ENCODE measurements at places on chromosomes 12 and 14.
A peak's percentile ranks its signal among the peaks of the same experiment; 100 is the strongest.

DNA sequence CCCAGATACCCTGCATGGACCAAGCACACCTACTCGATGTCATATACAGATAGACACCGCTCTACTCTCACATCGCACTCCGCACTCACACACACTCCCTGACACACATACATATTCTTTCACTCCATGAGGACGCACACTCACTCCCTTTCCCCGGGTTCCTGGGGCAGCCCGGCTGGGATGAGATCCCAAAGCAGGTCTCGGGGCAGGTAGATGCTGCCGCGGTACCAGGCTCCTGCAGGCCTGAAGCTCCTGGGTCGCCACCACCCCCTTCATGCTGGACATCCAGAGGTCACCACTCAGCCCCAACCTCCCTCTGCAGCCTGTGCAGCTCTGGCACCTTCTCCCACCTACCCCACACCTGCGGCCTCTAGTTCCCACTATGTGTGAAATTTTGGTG is 2.3 kb downstream of the C1QL4 start:
- DNase-seq: no peak

GRCh38 chr12:47741340-47741703 is 16.0 kb upstream of the ENDOU start:
- peak; percentile 26 for DNase-seq

- DNase-seq: no peak
These were observed 470.1 kb downstream of the TMTC2 start for GRCh38 chr12:83156815-83157214.

GRCh38 chr12:60689137-60689536 is 1093.3 kb downstream of the SLC16A7 start:
- no peak for DNase-seq

DNA sequence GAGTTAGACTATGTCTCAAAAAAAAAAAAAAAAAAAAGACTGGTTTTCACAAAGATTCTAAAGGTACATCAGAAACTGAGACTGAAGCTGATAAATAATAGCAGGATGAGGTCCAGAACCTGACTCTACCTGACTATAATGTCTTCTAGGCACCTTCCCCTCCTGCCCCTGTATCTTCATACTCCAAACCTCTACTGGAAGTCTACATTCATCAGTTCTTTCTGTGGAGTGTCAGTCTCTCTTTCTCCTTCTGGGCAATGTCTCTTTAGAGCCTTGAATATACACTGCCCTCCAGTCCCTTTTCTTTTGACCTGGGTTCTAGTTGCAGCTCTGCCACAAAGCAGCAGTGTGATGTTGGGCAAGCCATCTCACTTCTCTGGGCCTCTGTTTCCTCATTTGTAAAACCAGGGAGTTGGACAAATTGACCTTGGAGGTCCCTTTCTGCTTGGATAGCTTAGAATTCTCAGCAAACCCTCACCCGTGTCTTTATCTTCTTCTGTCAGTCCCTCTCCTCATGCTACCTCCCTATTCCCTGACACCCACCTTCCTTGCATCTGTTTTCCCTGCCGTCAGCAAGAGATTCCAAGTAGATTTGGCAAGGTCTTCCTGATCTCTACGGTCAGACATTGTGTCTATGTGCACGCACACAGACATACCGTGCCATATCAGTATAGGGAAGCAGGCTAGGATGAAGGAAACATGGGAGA is 4.3 kb downstream of the NFE2 start:
- no peak for DNase-seq

GRCh38 chr12:121806546-121807423 is 3.0 kb downstream of the SETD1B start:
- DNase-seq: no peak

DNA sequence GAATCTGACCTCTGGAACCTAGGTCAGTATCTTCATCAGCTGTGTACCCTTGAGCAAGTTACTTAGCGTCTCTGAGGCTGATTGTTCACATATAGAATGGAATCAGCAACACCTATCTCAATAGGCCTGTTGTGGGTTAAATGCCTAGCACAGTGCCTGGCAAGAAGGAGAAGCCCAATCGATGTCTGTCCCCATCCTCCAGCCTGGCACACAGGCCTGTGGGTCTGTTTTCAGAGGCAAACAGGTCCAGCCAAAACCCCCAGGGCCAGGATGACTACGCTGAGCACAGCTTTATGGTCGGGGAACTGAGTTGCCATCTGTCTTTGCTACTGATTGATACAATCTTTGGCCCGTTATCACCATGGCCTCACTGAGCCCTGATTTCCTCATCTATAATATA is 89.2 kb downstream of the NUAK1 start:
- DNase-seq: no peak

- no peak for DNase-seq
These were observed 154.2 kb downstream of the NRXN3 start for GRCh38 chr14:78324353-78324752.

GRCh38 chr12:49693931-49694444 is 13.2 kb downstream of the FMNL3 start:
- no peak for DNase-seq

- DNase-seq: no peak
These were observed 308.7 kb upstream of the ATP2B1 start for GRCh38 chr12:90017316-90017715.

DNA sequence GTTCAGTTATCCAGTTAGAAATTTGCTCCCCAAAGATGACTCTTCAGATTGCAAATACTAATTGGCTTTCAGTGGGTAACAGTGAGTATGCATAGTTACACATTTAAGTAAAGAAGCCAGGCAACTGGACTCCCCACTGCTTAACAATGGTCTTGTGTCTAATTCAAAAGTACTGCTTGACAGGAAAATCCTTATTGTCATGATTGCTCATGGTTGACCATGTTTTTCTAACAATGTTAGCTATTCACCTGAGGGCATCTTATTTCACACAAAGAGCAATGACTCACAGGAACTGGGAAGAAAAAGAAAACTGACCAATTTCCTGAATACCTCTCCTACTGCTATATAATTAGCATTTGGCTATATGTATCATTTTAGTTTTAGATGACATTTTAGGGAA is 33.7 kb upstream of the ALG10B start:
- no peak for DNase-seq

DNA sequence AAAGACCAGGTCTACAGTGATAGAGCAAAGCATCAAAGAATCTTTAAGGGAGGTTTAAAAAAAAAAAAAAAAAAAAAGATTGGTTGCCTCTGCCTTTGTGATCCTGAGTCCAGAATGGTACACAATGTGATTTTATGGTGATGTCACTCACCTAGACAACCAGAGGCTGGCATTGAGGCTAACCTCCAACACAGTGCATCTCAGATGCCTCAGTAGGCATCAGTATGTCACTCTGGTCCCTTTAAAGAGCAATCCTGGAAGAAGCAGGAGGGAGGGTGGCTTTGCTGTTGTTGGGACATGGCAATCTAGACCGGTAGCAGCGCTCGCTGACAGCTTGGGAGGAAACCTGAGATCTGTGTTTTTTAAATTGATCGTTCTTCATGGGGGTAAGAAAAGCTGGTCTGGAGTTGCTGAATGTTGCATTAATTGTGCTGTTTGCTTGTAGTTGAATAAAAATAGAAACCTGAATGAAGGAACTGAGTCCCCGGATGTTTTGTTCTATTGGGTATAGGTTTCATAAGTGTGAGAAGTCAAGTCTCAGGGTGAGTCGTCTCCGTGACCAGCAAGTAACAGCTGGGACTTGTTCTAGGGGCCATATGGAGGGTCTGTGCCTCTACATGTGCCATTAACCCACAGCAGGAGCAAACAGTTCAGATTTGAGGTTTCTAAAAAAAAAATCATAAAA is 9.3 kb downstream of the PEBP1 start:
- DNase-seq: no peak

- no peak for DNase-seq
These were observed 120.7 kb downstream of the CRACR2A start for GRCh38 chr12:3632256-3632655.

- DNase-seq: no peak
These were observed 28.4 kb downstream of the TXNRD1 start for GRCh38 chr12:104243971-104244370.

DNA sequence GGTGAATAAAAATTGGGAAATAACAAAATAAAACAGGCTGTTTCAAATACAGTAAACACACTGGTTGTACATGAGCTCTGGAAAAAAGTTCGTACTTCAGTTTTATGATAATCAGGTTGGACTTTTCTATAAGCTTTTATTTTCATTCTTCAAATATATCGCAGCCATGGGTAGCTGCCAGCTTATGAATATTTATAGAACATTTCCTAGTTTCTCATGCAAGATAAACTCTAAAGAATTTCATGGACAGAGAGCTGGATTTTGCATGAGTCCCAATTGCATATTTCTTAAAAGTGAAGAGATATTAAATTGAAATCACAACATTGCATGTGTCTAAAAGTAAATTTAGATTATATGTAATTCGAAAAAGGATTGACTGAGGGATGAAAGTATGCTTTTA is 827.6 kb downstream of the SLC6A15 start:
- DNase-seq: no peak

- DNase-seq: no peak
These were observed 5.6 kb downstream of the GMFB start for GRCh38 chr14:54483073-54483745.

DNA sequence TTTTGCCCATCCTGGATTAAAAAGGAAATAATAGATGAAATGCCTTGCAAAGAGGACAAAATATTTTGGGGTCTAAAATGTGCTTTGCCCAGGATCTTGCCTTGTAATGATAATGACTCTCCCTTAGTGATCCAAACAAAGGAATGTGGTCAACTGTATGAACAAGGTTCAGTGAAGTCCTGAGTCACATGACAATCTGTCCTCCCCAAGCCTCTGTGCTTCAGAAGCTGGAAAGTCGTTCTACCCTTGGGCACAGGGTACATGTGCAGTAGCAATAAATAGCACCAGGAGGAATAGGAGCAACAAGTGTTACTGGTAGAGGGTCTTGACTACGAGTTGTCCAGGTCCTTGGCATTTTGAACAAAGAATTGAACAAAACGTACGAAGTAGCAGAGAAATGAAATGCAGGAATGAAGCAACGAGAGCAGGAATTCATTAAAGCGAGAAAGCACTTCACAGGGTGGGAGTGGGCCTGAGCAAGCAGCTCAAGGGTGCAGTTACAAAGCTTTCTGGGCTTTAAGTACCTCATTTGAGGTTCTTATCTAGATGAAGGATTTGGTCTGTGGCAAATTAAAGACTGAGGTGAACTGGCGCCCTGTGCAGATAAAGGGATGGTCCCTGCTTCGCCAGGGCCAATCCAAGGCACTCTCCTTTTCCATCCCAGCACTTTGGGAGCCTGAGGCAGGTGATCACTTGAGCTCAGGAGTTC is 65.8 kb downstream of the RESF1 start:
- DNase-seq: no peak

DNA sequence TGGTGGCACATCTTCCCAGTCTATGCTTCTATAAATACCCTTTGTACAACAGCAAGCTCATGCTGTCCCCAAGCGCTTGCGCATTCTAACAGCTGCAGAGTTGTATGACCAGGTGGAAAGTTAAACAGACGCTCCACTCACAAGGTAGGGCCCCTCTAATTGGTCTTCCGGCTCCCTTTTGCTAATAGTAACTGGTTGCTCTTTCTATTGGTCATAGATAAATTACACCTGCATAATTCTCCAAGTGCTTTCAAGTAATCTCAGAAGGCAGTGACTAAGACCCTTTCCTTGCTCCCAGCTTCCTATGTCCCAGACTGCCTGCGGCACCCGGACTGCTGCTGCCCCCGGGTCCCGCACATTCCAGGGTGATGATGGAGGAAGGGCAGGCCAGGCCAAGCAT is 6.1 kb upstream of the TSPAN9 start:
- DNase-seq: no peak

GRCh38 chr14:66507181-66507721 is 696 bp upstream of the GPHN start:
- DNase-seq: no peak

DNA sequence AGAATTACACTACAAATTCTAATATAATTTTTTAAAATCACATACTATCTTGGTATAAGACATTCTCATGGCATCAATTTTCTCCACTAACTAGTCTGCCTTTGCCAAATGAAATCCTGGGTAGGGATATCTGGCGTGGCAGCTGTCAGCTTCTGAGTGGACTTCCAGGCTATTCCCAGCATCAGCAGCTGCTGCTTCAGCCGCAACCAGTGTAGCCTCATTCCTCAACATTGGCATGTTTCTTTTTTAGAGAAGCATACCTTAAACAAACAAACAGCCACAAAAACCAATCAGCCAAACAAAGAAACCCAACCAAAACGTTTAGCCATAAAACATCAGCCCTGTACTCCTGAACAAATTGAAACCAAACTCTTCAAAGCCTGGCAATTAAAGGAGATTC is 235.8 kb downstream of the SSPN start:
- DNase-seq: no peak
